AG04449 (cell line): ENCODE measurements at places on chromosomes 13 and 19.

DNA sequence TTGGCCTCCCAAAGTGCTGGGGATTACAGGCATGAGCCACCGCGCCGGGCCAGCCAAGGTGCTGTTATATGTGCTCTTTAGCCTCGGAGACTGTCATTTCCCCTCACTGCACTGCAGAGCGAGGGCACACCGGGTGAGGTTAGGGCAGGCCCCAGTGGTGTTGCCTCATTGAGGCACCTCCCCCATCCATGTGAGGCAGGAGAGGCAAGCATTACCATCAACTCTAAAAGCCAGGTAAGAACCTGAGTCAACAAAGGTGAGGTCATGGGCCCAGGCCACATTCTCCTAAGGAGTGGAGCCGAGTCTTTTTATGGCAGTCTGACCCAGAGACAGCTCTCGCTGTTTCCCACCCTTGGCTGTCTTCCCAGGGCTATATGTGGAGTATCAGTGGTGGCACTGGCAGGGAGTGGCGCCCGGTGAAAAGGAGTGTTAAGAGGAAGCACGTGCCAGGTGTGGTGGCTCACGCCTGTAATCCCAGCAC is 10.9 kb downstream of the B3GNT8 start:
- no peak for DNase-seq

- no peak for DNase-seq
Observed at GRCh38 chr19:23436944-23437343, 41.7 kb upstream of the ZNF91 start.

DNA sequence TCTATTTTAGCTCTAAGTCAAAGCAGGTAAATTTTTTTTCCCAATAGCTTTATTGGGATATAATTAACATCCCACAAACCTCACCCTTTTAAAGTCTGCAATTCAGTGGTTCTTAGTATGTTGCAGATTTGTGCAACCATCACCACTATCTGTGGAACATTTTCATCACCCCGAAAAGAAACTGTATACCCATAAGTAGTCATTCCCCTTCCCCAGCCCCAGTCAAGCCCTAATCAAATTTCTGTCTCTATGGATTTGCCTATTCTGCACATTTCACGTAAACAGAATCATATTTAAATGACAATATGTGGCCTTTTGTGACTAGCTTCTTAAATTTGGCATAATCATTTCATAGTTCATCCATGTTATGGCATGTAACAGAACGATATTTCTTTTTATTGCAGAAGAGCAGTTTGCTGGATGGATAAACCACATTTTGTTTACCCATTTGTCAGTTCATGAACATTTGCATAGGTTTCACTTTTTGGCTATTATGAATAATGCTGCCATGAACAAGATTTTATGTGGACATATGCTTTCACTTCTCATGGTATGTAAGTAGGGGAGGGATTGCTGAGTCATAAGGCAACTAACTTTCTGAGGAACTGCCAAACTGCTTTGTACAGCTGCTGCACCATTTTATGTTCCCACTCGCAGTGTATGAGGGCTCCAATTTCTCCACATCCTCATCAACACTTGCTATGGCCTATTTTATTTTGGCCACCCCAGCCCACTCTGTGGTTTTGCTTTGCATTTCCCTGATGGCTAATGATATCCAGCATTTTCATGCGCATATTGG is 10.9 kb downstream of the SLC46A3 start:
- DNase-seq = peak; percentile 84

DNA sequence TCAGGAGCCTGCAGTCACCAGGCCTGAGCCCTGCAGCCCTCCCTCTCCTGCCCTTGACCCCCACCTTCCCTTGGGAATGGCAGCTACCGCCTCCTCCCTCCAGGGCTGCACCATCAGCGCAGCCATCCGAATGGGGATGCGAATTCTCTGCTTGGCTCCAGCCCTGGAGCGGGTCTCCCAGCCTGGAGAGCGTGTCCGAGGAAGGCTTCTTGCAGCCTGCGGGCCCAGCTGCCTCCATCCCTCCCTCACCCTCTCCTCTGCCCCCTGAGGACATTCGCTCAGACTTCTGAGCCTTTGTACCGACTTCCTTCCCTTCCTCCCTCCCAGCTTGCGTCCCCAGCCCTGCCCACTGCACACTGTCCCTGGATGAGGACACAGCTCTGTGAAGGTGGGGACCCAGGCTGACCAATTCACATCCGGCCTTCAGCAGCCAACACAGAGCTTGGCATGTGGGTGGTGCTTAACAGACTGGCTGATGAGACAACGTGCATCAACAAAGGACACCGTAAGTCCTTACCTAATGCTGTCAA is 6.0 kb upstream of the NKPD1 start:
- no peak for DNase-seq

DNA sequence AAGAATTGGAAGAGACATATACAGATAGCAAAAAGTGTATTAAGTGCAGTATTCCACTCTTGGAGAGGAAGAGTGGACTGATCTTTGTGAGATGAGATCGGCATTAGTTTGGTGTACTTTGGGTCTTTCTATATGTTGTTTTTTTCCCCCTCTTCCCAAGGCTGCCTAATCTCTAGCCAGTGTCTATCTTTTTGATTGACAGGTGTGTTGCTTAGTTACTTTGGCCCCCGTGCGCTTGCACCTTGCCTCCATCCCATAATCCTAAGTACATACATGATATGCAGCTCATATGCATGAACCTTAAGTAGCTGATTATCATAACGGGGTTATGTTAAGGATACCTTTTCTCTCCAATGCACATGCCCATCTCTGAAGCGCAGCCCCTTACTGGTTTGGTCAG is 4.3 kb upstream of the SLC7A10 start:
- DNase-seq = no peak

DNA sequence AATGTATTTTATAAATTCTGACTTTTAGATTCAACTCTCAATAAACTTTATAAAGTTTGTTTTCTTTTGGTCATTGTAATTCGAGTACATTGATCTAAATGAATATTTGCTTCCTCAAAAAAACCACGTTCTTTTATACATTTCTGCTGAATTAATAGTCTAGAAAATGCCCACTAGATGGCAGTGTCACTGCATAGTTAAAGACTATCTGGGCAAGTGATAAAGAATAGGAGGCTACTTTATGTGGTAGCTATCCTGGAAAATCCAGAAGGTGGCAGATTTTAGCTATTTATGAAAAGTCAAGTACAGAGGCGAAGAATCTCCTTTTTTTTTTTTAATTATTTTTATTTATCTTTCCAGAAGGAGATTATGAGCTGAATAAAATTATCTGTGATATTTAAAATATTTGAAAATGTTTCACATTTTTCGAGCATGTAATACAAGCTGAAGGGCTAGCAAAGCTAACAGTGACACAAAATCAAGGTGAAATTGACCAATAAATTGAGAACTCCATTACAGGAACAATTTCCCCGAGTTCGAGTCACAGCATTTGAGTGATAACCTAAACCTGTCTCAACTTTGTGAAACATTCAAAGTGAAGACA is 221.8 kb downstream of the OLFM4 start:
- DNase-seq = peak; percentile 34

DNA sequence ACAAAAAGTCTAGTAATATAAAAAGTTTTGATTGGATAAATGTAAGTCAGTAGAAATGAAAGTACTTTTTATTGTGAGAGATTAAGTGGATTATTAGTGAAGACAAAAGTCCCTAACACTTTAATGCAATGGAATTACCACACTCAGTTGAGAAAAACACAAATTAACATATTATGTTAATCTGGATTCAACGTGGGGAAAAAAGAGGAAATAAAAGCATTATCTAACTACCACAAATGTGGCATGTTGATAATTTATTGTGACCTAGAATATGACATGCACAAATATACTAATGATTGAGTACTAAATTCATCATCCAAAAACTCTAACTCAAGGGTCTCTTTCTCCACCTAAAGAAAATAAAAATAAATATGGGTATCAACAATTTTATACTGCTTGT is 41.5 kb downstream of the FOXO1 start:
- DNase-seq = no peak

GRCh38 chr19:39470724-39471339 is 9.8 kb upstream of the TIMM50 start:
- no peak for DNase-seq

DNA sequence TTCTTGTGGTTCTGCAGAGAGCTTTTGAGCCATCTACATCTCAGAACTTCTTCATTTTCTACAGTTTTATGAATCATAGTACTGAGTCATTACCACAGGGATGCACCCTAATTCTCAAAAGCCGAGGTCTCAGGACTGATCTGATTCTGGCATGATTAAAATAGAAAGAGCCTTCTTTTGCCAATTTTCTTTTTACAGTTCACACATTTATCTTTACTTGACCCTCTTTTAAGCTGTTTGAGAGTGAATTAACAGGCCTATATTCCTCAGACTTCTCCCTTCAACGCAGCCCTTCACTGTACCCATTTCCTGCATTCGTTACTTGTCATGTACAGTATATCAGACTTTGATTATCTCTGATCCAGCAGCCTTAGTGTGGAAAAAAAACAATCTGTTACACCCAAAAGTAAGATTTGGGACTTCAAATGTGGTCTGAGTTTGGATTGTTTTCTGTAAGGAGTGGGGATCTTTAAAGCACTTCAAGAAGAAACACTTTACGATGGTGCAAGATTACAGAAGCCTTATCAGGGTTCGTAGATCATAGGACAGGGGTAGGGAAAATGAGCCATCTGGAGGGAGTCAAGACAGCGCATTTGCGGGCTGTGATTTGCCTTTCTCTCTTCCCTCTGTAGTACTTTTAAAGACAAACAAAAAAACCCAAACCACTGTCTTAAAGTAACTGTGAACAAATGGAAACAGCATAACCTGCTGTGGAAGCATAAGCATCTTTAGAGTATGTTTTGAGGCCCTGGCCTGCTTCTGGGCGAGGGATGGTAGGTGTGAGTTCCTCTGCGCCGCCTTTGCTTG is 15.3 kb upstream of the GPR183 start:
- DNase-seq = peak; percentile 59

DNA sequence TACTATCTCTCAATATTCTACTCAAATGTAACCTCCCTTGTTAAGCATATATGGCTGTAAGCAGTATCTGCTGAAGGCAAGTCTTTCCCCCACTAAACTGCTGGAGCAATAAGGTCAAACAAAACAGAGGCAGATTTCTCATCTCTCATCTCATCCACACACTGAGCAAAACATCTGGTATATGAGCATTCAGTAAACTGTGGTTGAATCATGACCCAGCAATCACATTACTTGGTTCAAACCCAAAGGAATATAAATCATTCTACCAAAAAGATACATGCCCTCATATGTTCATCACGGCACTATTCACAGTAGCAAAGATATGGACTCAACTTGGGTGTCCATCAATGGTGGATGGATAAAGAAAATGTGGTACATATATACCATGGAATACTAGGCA is 344.4 kb downstream of the SUCLA2 start:
- no peak for DNase-seq

GRCh38 chr13:29845440-29846056 is 4.9 kb downstream of the UBL3 start:
- DNase-seq = no peak

GRCh38 chr19:6887316-6887715 is at the start of gene ADGRE1:
ADGRE1 (plus strand) TSS chr19:6887579; CDS start chr19:6887609, 30 bp downstream.
- no peak for DNase-seq
